ENCODE measurements at places on chromosomes 2 and 18. TPM values are rescaled to one million over a fixed set of nuclear protein-coding genes. Genes with fewer than 3 reads are reported as not detected.

Gene CXCR1
- total RNA-seq = not detected

Gene SDC1
- 0.13 TPM for total RNA-seq

Gene INO80B
- total RNA-seq = 40.4 TPM

Gene RAMP1
- 0.34 TPM for total RNA-seq

Gene SERPINB7
- not detected for total RNA-seq

Gene HOXD1
- total RNA-seq = not detected

Gene TYW5
- 11.6 TPM for total RNA-seq

Gene TCF7L1
- not detected for total RNA-seq

Gene FSHR
- not detected for total RNA-seq

Gene DUSP28
- total RNA-seq = 6.0 TPM

Gene LIMS2
- 7.6 TPM for total RNA-seq

Gene TRAF3IP1
- 16.3 TPM for total RNA-seq

Gene KCNIP3
- total RNA-seq = not detected

Gene ANKRD30BL
- total RNA-seq = not detected

Gene STPG4
- total RNA-seq = 0.23 TPM

Gene PRKRA
- 49.8 TPM for total RNA-seq

Gene LCT
- 0.25 TPM for total RNA-seq

Gene C2orf72
- 0.34 TPM for total RNA-seq

Gene DSC2
- not detected for total RNA-seq

Gene NLRC4
- total RNA-seq = not detected

Gene TMEM131
- 37.9 TPM for total RNA-seq

Gene SERPINB10
- total RNA-seq = not detected

Gene ANKRD53
- not detected for total RNA-seq

Gene MBOAT2
- 3.5 TPM for total RNA-seq

Gene EPAS1
- total RNA-seq = 6.8 TPM

Gene SLC9A4
- not detected for total RNA-seq

Gene GDF7
- total RNA-seq = not detected

Gene GPBAR1
- total RNA-seq = 0.38 TPM

Gene CRYGC
- not detected for total RNA-seq

Gene FSIP2
- not detected for total RNA-seq

Gene AOX1
- not detected for total RNA-seq

Gene ZNF804A
- total RNA-seq = not detected

Gene FAM124B
- not detected for total RNA-seq

Gene IGFBP5
- not detected for total RNA-seq

Gene ORMDL1
- 83.3 TPM for total RNA-seq

Gene EIPR1
- 39.1 TPM for total RNA-seq

Gene EFR3B
- 0.25 TPM for total RNA-seq

Gene C2orf80
- not detected for total RNA-seq

Gene UBE2E3
- total RNA-seq = 38.8 TPM

Gene HOXD13
- total RNA-seq = not detected

Gene RGPD3
- not detected for total RNA-seq

Gene REG3G
- not detected for total RNA-seq

Gene PDE6D
- total RNA-seq = 32.3 TPM

Gene REG1B
- not detected for total RNA-seq

Gene RSAD2
- 0.42 TPM for total RNA-seq

Gene TM4SF20
- not detected for total RNA-seq

Gene LIMS3
- total RNA-seq = 0.59 TPM

Gene METTL21A
- 37.0 TPM for total RNA-seq

Gene DNAJC5G
- total RNA-seq = not detected

Gene LRATD1
- total RNA-seq = not detected

Gene NOSTRIN
- not detected for total RNA-seq

Gene RTKN
- 1.2 TPM for total RNA-seq

Gene CD207
- not detected for total RNA-seq

Data from activated CD8-positive, alpha-beta memory T cell treated with anti-CD3 and anti-CD28 coated beads for 36 hours (primary cell).